ENCODE measurements at places on chromosomes 12 and 14.
A peak's percentile ranks its signal among the peaks of the same experiment; 100 is the strongest.

- DNase-seq = peak; percentile 69
Observed at GRCh38 chr14:69818758-69819191, 21.7 kb upstream of the SLC10A1 start.

GRCh38 chr12:6552140-6552551 lies 3.7 kb downstream of the IFFO1 start:
- no peak for DNase-seq

DNA sequence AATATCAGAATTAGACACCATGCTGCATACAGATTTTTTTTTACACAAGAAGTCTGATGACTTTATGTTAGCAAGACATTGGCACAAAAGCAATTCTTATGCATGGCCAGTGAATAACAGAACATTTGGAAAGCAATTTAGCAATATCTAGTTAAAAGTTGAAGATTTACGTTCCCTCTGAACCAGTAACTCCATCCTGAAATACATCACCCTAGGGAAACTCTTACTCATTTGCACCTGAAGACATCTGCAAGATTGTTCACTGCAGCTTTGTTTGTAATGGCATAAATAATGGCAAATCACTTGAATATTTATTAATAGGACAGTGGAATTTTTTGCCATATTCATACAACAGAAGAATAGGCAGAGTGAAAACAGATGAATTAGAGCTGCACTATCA lies 670.0 kb upstream of the NOVA1 start:
- no peak for DNase-seq

GRCh38 chr12:25115677-25116076 lies 79.3 kb downstream of the DNAI7 start:
- peak; percentile 21 for DNase-seq

DNA sequence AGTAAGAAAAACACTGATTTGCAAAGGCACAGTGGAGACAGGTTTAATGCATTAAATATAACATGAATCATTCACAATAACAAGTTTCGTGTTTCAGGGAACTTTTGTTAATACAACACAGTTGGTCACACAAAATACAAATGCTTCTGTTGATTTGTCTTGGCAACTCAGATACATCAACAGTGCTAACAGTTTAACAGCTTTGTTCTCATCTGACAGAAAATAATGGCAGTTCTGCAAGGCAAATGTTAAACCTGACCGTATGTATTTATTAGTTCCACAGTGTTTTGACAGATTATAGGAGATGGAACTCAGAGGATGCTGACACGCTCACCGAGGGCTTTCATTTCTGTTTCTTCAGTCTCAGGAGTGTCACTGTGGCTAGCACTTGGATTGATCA lies 350.7 kb downstream of the PRKD1 start:
- no peak for DNase-seq

DNA sequence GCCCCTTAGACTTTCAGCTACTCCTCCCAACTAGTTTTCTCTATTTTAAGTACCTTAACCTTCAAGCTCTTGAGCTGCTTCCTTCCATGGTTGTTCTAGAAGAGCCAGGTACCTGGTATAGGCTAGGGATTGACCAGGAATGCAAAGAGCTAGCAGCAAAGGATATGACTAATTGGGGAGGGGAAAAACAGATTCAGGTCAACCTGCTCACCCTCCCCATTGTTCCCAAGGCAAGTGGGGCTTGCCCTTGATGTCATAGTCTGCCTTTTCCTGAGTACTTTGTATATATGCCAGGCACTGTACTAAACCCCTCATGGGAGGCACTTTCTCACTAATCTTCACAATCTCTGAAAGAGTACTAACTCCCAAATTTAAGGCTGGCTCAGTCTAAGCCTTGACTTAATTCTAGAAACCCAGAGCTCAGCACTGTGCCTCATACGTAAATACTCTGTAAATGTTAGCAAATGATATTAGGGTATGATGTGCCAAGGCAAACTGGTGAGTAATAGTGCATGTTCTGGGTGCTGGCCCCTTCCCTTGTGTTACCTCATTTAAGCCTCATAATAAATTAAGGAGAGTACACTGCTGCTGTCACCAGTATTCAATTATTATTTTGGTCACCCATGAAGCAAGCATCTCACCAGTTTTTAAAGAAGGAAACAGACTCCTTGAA lies 42.2 kb downstream of the SUDS3 start:
- peak; percentile 69 for DNase-seq

GRCh38 chr12:42372154-42372791 lies 46.3 kb downstream of the PPHLN1 start:
- peak; percentile 60 for DNase-seq

DNA sequence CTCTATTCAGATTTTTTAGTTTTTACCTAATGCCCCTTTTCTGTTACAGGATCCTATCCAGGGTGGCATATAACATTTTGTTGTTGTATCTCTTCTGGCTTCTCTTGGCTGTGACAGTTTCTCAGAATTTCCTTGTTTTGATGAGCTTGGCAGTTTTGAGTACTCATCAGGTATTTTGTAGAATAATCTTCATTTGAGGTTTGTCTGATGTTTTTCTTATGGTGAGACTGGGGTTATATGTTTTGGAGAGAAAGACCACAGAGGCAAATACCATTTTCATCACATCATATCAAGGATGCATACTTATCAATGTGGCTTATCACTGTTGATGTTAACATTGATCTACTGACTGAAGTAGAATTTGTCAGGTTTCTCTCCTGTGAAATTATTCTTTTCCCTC lies 14.0 kb upstream of the LYZ start:
- DNase-seq = no peak

GRCh38 chr12:18443768-18444437 lies 182.6 kb downstream of the PIK3C2G start:
- peak; percentile 59 for DNase-seq

Measured in epithelial cell of esophagus (primary cell).